AML-193 (cell line): ENCODE measurements at places on chromosomes 12 and 14.
A peak's percentile ranks its signal among the peaks of the same experiment; 100 is the strongest.

GRCh38 chr12:31682136-31682962 lies 22.9 kb downstream of the ETFBKMT start:
- DNase-seq, result peak; percentile 73

DNA sequence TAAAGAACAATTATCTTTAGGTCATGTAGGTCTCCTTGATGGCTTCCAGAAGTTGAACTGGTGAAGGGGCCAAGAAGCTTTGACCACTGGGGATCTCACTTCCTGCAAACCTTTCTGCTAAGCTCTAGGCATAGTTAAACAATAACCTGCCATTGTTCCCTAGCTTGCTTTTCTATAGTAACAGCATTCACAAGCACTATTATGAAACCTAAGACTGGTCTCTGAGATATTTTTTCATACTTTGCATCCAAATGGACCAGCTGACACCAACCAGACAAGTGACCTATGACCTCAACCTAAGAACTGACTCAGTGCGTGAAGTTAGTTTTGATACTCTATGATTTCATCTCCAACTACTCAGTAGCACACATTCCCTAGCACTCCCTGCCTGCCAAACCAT lies 129.1 kb downstream of the PTPRB start:
- no peak for DNase-seq

DNA sequence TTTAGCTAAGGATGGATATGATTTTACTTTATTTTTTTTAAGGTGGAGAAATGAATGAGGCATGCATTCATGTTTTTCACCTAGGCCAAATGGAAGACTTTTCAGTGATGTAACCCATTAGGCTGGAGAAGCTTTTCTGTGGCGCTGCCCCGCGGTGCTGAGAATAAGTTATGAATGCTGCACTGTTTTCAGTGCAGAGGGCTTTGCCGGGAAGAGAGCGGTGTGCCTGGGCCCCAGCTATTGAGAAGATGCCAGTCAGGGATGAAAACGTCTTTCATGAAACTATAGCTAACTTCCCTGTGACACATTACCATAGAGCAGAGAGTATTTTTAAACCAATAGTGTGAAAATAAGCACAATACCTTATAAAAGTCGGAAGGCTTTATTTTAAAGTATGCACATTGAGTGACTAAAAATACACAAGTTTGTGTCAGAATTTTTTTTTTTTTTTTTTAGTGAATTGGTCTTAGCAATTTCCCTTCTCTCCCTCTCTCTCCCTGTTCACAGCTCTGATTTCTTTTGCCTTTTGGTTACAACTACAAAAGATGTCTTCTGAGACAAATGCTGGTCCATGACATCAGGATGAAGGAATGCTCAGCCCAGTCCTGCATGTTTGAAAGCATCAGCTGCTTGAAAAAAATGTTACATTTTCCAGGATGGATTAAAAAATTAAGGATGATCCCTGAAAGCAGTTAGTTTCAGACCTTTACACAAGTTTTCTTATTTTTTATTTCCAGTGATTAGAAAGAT lies 48.3 kb downstream of the NPAS3 start:
- DNase-seq, result no peak

- DNase-seq, result no peak
Measured at GRCh38 chr14:32621585-32621984, 292.5 kb downstream of the AKAP6 start.

DNA sequence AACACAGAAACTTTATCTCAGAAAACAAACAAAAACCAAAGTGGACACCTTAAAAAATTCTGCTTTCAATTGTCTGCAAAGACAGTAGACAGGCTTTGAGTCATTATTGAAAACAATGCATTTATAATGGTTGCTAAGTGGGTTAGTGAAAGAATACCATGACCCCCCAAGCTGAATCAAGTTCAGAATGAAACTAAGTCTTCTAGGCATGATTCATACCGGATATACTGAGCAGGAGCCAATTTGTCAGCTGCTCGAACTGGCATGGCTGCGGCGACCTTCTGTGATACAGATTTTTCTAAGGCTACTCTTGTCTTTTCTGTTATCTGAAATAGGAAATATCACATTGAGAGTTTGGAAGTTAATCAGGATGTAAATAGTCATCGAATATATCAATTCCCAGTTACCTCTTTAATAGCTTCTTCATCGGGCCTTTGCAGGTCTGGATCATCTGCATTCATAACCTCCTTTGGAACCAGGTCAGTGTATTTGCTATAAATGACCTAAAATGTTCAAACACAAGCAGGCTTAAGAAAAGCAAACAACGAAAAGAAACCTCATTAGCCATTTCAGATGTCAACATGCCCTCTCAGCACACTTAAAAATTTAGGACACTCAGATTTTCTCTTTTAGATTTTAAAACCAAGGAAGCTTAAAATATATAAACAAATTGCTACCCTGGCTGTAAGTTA lies 22.3 kb downstream of the SNW1 start:
- DNase-seq, result no peak

DNA sequence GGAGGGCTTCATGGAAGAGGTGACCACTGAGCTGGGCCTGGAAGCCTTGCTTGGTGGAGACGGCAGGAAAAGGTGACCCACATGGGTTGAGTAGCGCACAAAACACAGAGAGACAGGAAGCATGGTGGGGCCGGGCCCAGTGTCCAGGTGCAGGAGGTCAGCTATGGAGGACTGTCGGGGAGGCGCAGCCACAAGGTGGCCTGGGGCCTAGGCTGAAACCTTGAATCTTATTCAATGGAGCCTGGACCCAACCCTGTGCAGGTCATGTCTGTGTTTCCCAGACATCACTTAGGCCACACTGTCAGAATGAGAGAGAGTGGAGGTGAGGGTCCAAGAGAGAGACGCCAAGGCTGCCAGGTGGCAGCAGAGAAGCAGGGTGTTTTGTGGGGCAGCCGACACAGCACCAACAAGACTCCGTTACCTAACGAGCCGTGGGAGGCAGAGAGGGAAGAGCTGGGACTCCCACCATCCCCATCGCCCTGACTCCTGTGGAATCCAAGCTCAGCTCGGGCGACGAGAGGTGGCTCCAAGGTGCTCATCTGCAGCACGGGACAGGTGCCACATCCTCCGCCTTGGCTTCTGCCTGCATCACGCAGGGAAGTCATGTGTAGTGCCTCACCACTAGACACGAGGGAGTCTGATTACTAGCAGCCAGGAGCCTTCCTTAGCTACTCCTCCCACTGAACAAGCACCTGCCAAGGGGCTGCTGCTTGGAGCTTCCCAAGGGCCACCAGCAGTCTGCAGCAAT lies 38.7 kb downstream of the DEGS2 start:
- DNase-seq, result no peak

DNA sequence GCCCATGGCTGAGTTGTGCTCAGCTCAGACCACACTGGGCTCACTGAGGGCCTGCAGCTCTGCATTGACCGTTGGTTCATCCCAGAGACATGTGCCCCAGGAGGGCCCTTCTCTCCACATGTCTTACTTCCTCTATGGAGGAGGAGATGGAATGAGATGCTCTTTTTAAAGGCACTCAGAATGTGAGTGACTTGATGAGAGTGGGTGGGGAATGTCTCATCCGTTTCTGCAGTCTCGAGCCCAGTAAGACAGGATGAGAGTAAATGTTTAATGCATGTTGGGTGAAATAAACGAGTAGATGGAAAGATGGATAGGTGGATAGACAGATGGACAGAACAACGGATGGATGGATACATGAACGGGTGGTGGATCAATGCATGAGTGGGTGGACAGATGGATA lies 68.8 kb upstream of the NOS1 start:
- DNase-seq, result no peak

GRCh38 chr12:89729946-89730459 lies 21.4 kb upstream of the ATP2B1 start:
- DNase-seq, result no peak

DNA sequence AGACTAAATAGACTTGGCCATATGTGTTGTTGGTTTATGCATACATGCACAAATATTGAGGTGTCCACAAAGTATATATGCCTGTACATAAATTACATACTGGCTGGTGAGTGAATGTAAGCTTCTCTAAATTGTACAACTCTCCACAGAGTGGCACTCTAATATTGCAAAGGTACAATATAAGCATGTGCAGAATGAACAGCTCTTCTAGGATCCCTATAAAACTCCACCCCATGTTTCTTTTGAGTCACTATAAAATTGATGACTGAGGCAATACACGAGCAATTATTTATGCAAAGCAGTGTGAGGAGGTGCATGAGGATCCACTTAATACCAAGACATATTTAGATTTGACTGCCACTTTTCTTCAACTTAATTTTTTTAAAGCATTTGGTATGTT lies 172.2 kb downstream of the NAV3 start:
- peak; percentile 37 for DNase-seq

GRCh38 chr12:46998811-46999368 lies 80.5 kb upstream of the PCED1B start:
- no peak for DNase-seq

GRCh38 chr14:32201816-32202490 lies at the start of gene RNU6-7:
Gene RNU6-7 (plus strand): TSS chr14:32202045.
- DNase-seq, result no peak

DNA sequence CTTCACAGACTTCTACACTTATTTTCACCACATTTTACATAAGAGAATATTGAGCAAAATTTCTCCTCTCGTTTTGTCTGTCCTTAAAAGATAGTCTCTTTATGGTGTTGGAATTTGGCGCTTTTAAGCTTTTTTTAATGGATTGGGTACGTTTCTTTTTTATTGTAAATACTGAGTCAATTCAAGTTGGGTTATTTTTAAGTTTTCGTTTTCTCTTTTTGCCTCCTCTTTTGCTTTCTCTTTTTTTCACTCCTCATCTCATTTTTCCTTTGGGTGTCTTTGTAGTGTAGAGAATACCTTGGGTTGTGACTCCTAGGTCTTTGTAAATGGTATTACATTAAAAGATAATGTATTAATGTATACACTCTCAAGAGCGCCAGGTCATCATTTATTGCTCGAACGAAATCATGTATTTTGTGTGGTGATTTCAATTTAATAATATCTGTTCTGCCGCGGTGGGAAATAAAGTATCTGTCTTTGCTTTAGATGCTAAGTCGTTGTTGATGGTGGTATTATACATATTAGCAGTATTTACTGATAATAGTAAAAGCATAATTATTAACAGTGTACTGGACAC lies 845 bp downstream of the TMX1 start:
- no peak for DNase-seq

- no peak for DNase-seq
Measured at GRCh38 chr14:76500011-76500410, 124.1 kb downstream of the ESRRB start.

DNA sequence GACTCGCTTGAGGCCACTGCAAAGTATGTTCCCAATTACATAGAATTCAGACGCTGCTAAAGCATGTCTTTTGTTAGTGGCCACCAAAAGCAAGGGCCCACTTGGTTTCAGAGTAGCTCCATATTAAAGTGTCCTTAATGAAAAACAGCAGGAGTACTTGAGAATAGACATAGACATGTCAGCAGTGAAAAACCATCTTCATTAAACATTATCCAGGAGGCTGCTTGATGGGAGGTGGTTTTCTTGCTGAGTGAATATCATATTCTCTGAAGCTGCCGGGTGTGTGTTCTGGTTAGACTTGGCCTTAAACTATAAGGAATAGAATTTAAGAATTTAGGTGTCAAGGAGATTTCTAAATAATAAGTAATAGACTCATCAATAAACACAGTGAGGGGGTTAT lies 79.5 kb upstream of the CCDC198 start:
- no peak for DNase-seq

DNA sequence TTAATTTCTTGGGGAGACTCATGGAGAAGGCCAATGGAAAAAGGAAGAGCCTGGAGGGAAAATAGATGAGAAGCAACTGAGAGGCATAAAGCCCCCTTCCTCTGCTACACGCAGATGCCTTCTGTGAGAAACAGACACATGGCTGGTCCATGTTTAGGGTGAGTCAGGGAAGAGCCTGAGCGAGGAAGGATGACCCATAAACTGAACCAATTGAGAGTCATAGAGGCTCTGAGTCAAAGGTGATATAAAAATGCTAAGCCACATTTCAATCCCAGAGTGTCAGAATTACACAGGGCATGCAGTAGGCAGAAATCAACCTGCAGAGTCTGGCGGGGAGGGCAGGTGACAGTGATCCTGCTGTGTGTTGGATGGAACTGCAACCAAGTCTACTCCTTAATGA lies 30.1 kb upstream of the NEDD1 start:
- no peak for DNase-seq

DNA sequence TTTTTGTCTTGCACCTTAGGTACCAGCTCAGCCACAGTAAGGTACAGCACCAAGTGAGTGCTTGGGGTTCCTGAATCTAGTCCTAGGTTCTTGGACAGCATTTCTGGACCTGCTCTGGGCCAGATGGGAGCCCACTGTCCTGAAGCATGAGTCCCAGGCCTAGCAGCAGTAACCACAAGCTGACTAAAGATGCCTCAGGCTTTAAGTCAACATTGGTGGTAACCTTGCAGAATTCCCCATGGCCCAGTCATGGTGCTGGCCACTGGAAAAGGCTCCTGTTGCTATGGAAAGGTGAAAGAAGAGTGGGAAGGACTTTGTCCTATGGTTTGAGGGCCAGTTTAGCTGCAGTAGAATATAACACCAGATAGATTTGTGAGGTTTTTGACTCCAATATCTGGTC lies 86.9 kb upstream of the CLEC14A start:
- no peak for DNase-seq

DNA sequence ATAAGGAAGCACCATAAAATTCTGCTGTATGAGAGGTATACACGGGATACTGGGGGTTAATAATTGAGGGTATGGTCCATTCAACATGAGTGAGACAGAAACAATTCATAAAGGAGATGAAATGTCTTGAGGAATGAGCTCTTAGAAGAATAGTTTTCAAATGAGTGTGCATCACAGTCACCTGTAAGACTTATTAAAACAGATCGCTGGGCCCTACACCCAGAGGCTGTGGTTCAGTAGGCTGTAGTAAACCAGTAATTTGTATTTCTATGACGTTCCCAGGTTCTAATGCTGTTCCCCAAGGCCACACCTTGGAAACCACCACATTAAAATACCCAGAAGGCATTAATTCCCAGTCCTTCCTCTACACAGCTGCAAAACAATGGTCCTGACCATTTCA lies 49.6 kb downstream of the CAND1 start:
- no peak for DNase-seq

GRCh38 chr12:94795520-94795919 lies 145.2 kb upstream of the TMCC3 start:
- DNase-seq, result no peak

DNA sequence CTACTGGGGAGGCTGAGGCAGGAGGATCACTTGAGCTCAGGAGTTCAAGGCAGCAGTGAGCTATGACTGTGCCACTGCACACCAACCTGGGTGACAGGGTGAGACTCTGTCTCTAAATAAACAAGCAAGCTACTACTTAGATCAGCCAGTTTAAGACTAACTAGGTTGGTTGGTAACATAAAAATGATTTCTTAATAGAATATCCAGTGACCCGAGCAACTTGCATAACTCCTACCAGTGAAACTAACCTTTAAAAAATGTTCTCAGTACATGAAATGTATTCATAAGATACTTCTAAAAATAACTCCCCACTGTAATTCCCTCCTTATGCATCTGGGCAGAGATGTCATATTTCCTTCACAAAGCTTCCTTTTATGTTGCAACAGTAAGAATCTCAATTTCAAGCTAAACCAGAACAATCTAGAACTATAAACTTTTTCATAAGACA lies 15.9 kb downstream of the TAOK3 start:
- no peak for DNase-seq
